ENCODE measurements at places on chromosomes 4 and X.

DNA sequence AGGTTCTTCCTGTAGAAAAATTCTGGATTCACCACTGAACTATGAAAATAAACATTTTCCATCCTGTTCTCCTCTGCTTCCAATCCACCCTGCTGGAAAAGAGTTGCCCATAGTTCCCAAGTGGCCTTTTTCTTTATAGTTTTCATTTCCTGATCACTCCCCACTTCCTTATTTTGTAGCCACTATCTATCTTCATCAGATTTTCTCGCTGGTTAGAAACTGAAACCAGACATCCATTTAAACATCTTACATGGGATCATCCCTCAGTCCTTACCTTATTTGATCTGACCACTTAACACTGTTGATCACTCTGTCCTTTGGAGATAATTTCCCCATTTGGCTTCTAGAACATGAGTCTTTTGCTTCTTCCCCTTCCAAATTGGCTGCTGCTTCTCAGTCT, 42.2 kb upstream of the SCOC start:
- DNase-seq = no peak

DNA sequence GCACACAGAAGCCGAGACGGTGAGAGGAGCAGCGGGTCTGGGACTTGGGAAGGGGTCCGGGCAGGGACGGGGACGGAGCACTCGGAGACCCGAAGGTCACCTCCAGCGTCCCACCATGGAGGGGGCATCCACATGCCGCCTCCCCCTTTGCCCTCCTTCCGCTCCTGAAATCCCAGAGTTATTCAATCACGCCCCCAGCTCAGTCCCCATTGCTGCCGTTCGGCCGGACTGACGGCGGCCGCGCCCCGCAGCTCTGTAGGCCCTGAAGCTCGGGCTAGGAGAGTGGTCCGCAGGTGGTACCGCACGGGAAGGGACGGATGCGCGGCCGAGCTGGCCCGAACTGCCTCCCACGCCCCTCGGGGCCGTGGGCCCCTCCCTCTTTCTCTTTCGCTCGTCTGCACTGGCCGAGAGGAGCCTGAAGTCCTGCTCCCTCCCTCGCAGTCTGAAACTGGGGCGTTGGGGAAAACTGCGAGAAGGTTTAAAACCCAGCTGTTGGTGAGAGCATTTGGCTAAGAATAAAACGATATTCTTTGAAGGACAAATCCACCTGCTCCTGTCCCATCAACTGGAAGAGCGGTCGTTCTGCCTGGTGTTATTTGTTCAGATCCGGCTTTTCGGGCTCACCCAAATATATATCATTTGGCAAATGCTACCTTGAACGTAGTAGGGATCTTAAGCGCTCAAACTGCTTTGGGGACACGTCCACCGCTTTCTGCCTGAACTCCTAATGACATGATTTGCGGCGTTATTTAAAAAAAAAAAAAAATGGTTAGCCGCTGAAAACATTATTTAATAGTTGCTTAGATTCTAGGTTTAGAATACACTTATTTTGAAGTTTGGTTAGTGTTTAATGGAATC, 719 bp downstream of the USO1 start:
- DNase-seq = peak; percentile 77

DNA sequence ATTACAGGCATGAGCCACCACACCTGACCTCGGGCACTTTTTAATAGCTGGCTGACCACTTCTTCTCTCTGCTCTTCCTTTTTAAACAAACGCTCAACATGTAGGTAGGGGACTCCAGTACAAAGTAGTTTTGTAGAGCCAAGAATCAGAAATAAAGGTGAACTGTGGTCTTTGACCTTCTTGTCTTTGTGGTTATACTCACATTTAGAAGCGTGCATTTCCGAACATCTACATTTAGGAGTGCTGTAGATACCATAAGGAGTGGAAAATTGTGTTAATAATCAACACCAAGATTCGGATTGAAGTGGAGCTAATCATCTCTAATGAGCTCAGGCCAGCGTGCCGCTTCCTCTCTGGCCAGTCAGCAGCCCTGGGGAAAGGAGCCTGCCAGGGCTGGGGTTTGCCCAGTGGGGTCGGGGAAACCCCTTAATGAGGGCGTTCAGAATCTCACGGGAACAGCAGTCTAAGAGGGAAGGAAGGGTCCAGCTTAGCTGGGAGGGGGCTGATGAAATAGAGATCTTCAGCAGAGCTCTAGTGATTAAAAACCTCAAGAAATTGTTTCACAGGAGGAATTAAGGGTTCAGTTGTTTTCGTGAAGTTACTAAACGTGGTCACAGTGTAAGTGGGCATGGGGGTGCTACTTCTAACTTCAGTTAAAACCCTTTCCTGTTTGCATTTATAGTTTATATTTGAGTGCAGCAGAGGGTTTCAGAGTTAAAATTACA, 81.2 kb downstream of the GAB1 start:
- DNase-seq = no peak

DNA sequence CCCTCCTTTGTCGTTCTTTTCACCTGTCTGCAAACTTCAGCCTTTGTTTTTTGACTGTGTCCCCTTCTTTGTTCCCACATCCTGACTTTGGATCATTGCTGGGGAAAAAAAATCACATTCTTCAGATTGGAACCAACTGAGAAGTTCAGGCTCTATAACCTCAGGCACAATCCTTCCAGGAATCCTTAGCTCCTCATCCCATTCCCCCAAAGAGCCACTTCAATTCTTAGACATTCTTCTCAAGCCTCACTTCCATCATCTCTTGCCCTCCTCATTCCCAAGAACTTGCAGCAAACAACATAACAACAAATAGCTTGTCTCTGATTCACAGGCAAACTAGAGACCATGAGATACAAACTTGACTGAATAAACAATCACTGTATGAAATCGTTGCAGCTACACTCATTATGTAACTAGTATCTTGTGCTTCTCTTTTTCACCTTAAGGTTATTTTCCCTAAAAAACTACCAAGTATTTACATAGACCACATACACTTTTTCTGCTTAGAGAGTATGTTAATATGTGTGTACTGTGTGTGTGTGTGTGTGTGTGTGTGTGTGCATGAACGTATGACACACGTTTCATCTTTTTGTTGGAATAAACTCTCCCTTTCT, 26.4 kb upstream of the PGM2 start:
- DNase-seq = no peak

DNA sequence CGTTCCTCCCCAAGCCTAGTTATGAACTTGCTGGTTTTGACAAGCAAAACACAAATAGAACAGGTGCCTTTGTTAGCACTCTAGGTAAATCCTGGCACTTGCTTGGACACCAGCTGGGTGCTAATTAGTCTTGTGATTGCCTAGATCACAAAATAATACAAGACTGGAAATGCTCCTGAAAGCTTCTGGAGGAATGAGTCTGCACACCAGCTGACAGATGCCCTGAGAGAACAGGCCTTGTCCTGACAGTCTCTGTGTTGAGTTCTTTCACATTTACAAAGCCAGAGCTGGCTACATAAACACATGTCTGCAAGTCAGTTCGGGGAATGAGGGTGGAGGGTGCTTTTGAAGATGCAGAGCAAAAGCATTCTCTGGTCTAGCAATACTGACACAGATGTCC, 93.8 kb downstream of the ELOVL6 start:
- no peak for DNase-seq

DNA sequence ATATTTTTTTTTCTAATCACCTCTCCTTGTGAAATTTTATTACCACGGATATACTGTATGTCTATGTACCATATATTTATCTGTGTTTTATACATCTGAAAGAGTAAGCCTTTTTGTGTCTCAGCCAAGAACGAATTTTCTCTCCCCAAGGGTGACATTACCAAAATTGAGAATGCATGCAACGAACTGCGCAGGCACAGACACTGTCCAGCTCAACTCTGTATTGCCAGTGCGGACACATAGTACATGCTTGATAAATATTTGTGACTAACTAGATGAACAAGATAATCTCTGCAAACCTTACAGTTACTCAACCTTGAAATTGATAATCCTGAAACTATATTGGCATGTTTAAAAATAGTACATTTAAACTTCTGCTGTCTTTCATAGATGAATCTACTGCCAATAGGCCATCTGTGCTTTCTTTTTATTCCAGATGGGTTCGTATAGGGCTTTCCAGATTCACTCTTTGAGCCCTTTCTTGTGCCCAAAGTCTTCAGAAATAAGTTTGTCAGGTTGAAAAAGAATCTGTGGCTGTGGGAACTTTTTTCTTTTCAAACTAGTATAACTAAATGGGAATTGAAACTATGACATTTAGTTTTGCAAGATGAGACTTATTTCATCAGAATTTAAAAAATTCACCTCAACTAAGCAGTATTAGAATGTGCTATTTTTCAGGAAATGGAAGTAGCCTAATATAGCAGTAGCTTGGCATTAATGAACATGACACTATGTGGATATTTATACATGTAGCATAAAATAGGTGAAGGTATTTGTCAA, 38.9 kb downstream of the DTHD1 start:
- DNase-seq = no peak

DNA sequence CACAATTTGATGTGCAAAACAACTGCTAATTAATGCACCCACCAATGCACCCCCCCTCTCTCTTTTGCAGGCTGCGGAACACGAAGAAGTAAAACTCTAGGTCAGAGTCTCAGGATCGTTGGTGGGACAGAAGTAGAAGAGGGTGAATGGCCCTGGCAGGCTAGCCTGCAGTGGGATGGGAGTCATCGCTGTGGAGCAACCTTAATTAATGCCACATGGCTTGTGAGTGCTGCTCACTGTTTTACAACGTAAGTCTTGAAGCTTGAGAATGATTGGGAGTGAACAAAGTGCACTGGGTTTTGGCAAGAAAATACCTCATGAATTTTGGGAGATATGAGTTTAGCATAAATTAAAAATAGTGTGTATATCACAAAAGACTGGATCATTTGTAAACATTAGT, 28.9 kb downstream of the TMPRSS11E start:
- no peak for DNase-seq

GRCh38 chr4:84433633-84434222, 65.4 kb downstream of the NKX6-1 start:
- DNase-seq = no peak

DNA sequence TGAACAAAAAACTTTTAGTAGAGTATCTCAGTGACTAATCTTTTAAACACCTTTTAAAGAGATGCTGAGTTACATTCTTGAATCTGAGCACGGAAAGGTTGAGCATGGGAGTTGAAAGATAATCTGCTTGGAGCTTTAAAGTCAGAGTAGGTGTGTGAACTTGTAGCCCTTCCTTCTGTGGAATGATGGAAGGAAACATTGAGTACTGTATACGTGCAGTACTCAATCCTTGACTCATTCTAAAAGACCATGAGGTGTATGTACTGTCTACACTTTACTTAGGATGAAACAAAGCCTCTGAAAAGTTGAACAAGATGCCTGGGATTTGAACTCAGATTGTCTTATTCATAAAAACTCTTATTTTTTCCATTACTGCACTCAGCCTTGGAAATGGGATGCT, 3.4 kb downstream of the ENOPH1 start:
- DNase-seq = no peak

GRCh38 chr4:3205995-3206394, 43.0 kb upstream of the MSANTD1 start:
- no peak for DNase-seq

DNA sequence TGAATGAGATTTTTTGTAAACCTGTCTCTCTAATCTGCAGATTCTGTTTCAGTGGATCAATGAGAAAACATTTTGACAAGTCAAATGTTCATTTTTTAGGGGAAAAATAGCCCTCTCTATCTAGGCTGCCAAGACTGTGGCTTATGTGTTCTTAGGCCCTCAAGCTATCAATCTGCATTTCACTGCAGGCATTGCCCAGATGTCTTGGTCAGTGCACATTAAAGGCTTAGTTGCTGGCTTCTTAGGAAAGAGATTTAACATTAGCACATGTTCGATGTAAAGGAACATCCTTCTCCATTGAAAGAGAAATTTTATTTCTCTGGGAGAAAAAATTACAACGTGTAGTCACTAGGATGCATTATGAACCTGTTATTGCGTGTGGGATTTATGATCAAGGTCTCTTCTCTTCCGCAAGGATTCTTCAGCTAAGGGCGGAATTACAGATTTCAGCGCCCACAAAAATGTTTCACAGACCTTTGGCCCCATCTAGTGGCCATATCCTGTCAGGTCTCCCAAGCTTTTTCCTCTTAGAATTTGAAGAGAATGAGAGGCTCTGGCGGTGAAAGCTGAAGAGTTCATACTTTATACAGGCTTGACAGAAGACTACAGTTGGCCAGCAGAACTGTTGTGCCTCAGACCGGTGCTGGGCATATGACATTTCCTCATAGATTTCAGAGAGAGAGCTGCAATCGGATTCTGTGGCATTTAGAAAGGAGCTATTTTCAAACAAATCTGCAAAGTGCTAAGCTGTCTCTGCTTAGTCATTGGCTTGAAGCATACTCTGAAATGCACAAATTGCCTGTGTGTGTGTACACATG, 144.6 kb upstream of the NOCT start:
- peak; percentile 26 for DNase-seq

GRCh38 chr4:113711883-113712662, 49.5 kb downstream of the CAMK2D start:
- no peak for DNase-seq

- DNase-seq = no peak
Measured at GRCh38 chrX:154488336-154489075, 1.9 kb downstream of the SLC10A3 start.

- no peak for DNase-seq
Measured at GRCh38 chrX:153478746-153479145, 8.4 kb upstream of the HAUS7 start.

- DNase-seq = no peak
Measured at GRCh38 chr4:145493166-145493565, 11.5 kb downstream of the SMAD1 start.

GRCh38 chrX:15358533-15358932, 23.2 kb upstream of the PIGA start:
- no peak for DNase-seq

DNA sequence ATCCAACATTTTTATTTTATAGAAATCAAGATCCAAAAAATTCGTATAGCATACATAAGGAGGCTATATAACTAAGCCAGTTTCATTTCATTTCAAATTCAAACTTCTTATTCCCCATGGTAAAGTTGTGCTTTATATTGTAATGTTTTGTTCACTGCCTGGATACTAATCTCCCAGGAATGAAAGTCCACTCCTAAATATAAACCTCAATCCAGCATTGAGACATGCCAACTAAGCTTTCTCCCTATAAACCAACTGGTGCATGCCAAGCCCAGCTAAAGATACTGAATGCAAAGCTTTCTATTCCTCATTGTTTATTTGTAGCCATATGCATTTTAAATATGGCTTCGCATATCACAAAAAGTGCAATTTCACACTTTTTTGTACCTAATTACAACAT, 63.8 kb upstream of the INPP4B start:
- DNase-seq = no peak

DNA sequence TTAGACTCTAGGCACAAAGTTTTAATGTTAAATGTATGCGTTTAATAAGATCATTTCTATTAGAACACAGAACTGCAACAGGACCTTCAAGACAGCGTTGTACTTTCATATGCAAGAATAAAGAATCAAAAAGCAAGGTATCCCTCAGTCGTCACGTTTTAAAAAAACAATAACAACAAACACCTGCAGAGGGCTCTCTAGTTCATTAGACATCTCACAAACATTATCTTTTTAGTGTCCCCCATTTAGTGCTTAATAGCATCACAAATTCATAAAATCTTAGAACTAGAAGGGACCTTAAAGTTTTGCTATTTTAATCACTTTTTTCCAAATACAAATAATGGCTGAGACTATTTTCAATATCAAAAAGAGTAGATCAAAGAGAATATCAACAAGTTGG, 236.6 kb downstream of the DCHS2 start:
- no peak for DNase-seq

GRCh38 chrX:50407976-50408375, 62.6 kb downstream of the DGKK start:
- DNase-seq = no peak

GRCh38 chr4:47469951-47470350, 6.4 kb upstream of the COMMD8 start:
- no peak for DNase-seq

- DNase-seq = no peak
Measured at GRCh38 chrX:64176876-64177275, 28.6 kb downstream of the AMER1 start.

All from left ventricle myocardium inferior (tissue), 1 donor.